ENCODE measurements at places on chromosomes 3 and 15.
A peak's percentile ranks its signal among the peaks of the same experiment; 100 is the strongest.

GRCh38 chr15:47822048-47822447 is 104.7 kb downstream of the SEMA6D start:
- no peak for DNase-seq

- no peak for DNase-seq
Observed at GRCh38 chr3:14047027-14047426, 77.6 kb downstream of the CHCHD4 start.

DNA sequence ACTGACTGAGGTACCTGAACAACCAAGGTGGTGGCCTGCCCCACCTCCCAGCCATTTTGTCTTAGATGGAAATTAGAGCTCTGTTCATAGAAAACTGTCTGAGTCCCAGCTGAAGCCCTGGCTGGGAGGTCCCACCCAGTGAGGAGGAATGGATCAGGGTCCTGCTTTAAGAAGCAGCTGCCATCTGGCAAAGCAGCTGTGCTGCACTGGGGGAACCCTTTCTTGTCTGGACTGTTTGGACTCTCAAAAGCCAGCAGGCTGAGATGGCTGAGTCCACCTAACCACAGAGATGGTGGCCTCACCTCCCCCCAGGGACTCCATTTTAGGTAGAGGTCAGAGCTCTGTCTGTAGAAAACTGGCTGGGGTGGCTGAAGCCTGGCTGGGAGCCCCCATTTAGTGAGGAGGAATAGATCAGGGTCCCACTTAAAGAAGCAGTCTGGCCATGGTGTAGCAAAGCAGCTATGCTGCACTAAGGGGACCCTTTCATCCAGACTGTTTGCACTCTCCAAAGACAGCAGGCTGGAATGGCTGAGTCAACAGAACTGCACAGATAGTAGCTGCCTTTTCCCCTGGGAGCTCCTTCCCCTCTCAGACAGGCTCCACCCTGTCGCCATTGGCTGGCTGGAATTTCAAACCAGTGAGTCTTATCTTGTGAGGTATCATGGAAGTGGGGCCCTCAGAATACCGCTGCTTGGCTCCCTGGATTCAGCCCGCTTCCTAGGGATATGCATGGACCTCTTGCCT is 116.9 kb downstream of the EPHA6 start:
- no peak for DNase-seq

- DNase-seq: no peak
Observed at GRCh38 chr15:48592221-48592731, 53.2 kb downstream of the FBN1 start.

- DNase-seq: no peak
Observed at GRCh38 chr15:63985221-63986184, 60.8 kb downstream of the DAPK2 start.

DNA sequence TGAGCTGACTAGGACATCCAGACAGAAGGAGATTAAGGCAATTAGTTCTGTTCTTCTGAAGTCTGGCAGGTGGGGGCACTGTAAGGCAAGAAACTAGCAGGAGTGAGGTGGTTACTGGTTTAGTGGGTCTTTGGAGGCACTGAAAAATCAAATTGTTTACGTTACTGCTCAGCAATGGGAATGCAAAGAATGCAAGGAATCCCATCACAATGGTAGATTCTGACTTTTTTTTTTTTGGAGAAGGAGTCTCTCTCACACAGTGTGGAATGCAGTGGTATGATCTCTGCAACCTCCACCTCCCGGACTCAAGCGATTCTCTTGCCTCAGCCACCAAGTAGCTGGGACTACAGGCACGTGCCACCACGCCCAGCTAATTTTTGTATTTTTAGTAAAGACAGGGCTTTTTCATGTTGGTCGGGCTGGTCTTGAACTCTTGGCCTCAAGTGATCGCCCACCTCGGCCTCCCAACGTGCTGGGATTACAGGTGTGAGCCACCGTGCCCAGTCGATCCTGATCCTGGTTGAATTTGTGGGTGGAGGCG is 16.4 kb downstream of the FAM107A start:
- no peak for DNase-seq

DNA sequence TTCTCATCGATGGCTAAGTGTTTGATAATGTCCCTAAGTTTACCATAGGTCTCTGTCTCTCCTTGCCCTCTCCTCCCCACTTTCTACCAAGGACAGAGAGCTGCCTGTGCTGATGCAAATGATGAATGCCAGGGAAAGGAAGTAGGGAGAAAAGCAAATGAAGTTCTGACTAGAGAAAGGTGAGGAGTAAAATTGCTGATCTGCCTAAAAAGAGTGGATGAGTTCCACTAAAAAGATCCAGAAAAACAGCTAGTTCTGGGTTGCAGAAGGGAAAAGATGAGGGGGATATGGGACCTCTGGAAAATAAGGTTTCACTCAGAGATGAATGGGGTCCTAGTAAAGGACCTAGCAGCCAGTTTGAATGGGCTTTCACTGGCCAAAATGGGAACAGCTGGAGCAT is 13.8 kb downstream of the MYZAP start:
- DNase-seq: no peak

GRCh38 chr15:89828281-89829145 is 13.9 kb upstream of the ANPEP start:
- no peak for DNase-seq

- DNase-seq: no peak
Observed at GRCh38 chr3:169604568-169604967, 58.9 kb downstream of the MECOM start.

DNA sequence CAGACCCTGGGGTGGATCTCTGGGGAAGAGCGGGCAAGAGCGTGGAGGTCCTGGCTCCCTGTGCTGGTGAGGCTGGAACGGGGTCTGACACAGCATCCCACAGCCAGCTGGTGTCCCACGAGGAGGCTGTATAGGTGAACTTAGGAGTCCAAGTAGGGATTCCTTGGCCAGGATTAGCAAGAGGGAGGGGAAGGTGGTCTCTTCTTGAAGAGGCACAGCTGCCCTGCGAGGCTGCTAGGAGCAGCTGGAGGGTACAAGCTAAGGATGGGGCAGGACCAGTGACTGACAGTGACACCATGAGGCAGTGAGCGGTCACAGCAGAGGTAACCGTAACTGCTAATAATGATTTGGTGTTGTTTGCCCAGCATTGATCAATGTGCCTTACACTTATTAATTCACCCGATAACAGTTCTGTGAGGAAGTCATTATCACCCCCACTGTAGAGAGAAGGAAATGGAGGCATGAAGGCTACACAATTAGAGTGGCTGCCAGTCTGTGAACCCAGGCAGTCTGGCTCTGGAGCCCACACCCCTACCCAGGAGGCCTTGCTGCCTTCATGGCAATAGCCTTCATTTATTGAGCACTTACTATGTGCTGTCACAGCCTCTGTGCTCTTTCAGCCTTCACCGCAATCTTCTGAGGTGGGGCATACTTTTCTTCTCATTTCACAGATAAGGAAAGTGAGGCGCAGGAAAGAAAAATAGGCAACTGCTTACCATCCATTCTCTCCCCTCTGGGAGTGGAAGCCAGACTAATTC is 59.4 kb downstream of the TMEM44 start:
- DNase-seq: no peak

- DNase-seq: no peak
Observed at GRCh38 chr3:115347737-115348136, 200.6 kb upstream of the ZBTB20 start.

DNA sequence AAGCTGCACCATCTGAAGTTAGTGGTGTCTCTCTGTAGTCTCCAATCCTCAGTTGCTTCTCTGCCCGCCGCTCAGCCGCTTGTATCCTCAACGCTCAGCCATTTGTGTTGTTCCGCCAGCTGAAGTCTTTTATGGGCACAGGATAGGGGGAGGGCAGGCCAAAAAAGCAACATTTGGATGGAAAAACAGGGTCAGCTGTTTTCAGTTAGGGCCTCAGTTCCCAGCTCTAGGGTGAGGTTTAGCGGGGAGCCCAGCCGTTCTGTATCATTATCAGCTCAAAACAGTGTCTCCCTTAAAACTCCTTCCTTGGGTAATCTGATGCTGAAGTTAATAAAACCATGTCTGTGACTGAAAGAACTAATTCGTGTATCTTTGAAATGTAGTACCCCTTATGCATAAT is 329.5 kb upstream of the AZI2 start:
- no peak for DNase-seq

- DNase-seq: no peak
Observed at GRCh38 chr3:198079771-198080520, 119.9 kb downstream of the LMLN start.

- no peak for DNase-seq
Observed at GRCh38 chr3:22322861-22323260, 571.9 kb upstream of the ZNF385D start.

DNA sequence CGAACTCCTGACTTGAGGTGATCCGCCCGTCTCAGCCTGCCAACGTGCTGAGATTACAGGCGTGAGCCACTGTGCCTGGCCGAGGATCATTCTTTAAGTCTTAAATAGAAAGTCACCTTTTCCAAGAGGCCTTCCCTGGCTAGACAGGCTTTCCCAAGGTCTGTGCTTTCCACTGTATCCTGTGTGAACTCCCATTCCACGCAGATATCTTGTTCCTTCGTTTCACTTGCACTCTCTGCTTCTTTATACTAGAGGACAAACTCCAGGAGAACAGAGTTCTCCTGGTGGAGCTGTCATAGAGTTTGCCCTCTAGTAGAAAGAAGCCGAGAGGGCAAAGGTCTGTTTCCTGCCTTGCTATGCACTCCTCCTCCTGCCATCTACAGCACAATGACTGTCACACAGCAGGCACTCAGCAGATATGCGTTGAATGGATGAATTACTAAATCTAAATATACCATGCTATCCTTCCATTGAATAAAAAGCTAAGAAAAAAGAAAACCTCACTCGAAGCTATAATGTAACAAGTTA is 211.2 kb downstream of the FOXP1 start:
- no peak for DNase-seq

DNA sequence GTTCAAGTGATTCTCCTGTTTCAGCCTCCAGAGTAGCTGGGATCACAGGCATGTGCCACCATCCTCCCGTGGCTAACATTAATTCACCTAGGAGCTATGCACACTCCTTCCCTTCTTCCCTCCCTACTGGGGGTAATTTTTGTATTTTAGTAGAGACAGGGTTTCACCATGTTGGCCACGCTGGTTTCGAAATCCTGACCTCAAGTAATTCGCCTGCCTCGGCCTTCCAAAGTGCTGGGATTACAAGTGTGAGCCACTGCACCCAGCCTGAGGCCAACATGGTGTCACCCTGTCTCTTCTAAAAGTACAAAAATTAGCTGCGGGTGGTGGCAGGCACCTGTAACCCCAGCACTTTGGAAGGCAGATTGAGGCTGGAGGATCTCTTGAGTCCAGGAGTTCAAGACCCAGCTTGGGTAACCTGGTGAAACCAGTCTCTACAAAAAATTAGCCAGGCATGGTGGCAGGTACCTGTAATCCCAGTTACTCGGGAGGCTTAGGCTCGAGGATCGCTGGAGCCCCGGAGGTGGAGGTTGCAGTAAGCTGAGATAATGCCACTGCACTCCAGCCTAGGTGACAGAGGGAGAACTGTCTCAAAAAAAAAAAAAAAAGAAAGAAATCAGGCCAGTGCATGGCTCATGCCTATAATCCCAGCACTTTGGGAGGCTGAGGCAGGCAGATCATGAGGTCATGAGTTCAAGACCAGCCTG is 6.1 kb downstream of the RNU5B-1 start:
- DNase-seq: no peak

- no peak for DNase-seq
Observed at GRCh38 chr3:193310914-193311723, 67.4 kb downstream of the ATP13A5 start.

- peak; percentile 87 for DNase-seq
Observed at GRCh38 chr15:72203507-72203837, 5.9 kb upstream of the GRAMD2A start.

- DNase-seq: no peak
Observed at GRCh38 chr3:134485075-134485717, 589 bp downstream of the ANAPC13 start.

DNA sequence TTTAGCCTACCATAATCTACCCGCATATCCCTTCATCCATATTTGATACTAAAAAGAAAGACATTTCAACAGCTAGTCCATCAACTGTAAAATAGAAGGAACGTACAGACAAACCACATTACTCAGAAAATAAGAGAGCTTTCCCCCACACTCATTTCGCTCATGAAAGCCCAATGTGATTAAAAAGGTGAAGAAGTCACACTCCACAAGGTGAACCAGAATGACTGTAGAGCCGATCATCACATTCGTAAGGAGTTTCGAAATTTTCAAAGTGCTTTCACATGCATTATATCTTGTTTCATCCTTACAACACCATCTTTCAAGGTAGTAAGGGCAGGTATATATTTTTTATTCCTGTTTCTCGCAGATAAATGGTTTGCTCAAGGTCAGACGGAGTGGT is 225.3 kb downstream of the FOXP1 start:
- no peak for DNase-seq

DNA sequence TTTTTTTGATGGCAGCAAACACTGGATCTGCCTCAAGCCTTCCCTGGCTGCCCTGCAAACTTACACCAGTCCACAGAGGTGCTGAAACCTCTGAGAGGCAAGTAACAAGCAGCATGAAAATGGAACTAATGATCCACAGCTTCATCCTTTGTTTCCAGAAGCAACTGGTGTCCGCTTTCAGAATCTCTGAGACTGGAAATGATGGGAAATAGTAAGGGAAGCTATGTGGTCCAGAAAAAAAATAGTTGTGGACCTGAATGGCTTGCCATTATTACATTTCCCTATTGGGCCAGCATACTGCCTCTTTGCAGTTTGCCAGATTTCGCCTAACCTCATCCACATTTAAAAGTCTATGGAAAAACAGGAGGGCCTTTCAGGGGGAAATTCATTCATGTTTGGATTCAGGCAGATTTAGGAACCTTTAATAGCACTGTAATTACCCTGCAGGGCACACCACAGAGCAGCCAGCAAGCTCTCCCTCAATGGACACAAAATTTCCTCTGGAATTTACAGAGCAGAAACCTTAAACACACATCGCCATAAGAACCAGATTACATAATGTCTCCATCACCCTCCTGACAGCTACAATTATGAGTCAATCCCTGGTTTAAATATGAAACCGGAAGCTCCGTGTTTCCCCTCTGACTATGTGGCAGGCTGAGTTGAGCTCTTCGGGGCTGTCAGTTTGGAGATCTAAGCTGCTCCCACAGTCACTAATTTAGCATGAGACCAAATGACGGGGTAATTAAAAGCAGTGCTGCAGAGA is 134.4 kb downstream of the TMCO5A start:
- no peak for DNase-seq

GRCh38 chr3:140189267-140189666 is 254.3 kb downstream of the CLSTN2 start:
- DNase-seq: no peak

GRCh38 chr3:40939741-40940130 is 259.6 kb upstream of the CTNNB1 start:
- DNase-seq: no peak

Measured in amygdala (tissue), 56 donors.